Activated CD4-positive, alpha-beta T cell treated with anti-CD3 and anti-CD28 coated beads, Interleukin-2, amount 10 ng/mL, durations not matched to agents 24 days and 14 days (primary cell): ENCODE measurements at places on chromosomes 16 and 17.
A peak's percentile ranks its signal among the peaks of the same experiment; 100 is the strongest.

GRCh38 chr17:75641343-75641742 lies 8.1 kb downstream of the SMIM5 start:
- no peak for DNase-seq

GRCh38 chr16:55468352-55468990 lies 10.5 kb upstream of the MMP2 start:
- no peak for DNase-seq

- DNase-seq, result peak; percentile 47
Observed at GRCh38 chr16:10408824-10409381, 23.0 kb downstream of the ATF7IP2 start.

- DNase-seq, result peak; percentile 92
Observed at GRCh38 chr17:64028874-64029464, 8.5 kb upstream of the ICAM2 start.

DNA sequence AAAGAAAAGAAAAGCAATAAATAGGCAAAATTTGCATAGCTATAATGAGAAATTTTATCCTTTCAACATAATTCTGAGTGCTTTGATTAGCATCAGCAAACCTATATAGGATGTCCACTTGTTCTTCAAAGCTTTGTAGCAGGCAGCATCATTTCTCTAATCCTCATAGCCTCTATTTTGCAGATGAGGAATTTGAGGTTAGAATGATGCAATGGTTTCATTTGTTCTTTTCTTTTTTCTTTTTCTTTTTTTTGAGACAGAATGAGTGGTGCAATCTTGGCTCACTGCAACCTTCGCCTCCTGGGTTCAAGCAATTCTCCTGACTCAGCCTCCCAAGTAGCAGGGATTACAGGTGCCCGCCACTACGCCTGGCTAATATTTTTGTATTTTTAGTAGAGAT lies 594.4 kb downstream of the TOX3 start:
- DNase-seq, result no peak

GRCh38 chr16:23394141-23394831 lies 58.7 kb downstream of the COG7 start:
- DNase-seq, result no peak

DNA sequence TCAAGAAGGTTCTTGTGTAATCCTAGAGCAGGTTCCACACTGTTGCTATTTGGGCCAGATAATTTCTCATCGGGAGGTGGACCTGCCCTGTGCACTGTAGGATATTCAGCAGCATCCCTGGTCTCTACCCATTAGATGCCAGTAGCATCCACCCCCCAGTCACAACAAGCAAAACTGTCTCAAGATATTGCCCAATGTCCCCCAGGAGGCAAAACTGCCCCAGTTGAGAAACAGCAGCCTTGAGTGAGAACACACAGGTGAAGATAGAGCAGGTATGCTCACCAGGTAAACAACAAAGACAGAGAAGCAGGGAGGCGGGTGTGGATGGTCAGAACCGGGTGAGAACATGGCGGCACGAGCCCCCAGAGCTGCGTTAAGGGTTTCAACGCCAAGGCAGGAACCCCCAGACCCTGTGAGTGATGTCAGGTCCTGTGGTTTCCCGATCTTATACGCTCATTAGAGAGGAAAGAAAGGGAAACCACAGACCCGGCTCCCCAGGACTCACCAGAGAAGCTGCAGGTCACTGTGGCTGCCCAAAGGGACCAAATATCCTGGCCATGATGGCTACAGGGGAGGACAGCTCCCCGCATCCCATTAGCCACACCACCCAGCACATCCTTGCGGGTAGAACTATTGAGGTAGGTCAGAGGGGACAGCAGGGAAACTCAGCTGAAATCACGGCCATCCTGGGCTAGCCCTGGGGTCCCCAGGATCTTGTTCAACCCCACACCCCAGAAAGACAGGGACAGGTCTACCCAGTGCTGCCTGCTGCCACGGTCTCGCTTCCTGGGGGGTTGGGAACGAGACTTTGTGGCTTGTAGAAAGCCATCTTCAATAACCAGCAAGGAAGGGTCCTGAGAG lies 21.2 kb downstream of the CDC42EP4 start:
- no peak for DNase-seq

GRCh38 chr16:19851476-19851875 lies 33.2 kb downstream of the GPRC5B start:
- no peak for DNase-seq

DNA sequence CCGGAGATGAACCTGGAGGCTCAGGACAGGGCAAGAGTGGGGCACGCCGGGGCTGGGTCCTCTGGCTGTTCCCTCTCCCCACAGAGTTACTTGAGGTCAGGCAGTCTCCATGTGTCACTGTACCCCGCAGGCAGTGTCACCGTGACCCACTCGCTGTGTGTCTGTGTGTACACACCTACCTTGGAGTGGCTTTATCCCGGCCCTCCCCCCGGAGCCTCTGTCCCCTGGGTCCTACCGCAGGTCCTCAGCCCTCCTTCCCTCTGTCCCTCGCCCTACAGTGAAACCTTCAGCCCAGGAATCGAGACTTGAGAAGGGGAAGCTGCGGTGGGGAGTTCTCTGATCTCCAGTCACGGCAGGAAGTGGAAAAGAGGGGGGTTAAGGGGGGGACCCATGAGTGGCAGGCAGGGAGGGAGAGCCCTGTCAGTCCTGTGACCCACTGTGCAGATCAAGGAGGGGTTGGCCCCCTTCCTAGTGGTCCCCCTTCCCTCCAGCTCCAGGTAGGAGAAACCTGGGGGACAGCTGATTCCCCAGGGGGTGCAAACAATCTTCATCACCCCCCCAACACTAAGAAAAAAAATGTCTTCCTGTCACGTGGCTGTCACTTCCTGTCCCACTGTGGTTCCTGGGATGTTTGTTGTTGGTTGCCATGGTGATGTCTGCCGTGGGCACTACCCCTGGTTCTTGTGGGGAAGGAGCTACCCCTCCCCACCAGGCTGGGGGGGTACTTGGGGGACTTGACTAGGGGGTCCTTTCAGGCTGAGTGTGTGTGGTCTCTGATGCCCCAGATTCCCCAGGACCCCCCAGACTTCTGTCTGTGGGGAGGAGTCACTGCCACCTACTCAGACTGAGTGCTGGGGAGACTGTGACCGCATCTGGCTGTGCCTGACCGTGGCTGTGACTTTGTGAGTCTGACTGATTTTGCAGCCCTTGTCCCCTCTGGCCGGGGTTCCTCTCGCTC lies 13.7 kb downstream of the RARA start:
- peak; percentile 97 for DNase-seq
